ENCODE measurements at places on chromosomes 1 and 21.

GRCh38 chr1:167629681-167630567, at the start of gene RCSD1:
Gene RCSD1, plus strand, starts transcription at chr1:167630232. Its CDS starts 192 bp downstream, at chr1:167630424.
- DNase-seq, result peak; percentile 80

- no peak for DNase-seq
Observed at GRCh38 chr1:79663916-79664315, 657.4 kb upstream of the ADGRL4 start.

DNA sequence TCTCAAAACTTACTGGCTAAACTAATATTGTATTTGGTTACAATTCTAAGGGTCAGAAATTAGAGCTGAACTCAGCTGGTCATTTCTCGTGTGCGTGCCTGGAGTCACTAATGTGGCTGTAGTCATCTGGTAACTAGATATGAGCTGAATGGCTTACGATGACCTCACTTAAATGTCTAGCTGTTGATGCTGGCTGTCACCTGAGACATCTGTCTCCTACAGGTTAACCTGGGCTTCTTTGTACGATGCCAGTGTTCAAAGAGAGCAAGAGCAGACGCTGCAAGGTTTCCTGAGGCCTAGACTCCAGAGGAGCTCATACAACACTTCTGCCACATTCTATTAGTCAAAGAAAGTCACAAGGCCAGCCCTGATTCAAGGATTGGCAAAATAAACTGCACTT, 17.1 kb upstream of the ALG6 start:
- DNase-seq, result no peak

- no peak for DNase-seq
Observed at GRCh38 chr1:1841575-1841995, 49.3 kb downstream of the GNB1 start.

DNA sequence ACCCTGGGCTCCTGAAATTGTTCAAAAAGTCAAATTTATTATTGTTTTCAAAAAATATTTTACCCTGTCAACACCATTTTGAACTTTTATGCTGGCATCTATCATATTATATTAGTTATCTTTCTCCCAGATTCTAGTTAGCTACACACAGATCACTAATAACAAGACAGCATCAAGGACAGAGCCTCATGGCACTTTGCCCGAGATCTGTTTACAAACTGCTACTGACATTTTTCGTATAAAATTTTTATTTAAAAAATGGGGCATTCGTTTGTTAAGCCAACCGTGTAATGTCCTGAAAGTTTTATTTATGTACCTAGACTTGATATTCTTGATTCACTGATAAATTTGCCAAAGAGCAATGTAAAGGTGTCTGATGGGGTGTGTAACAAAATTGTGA, 78.1 kb downstream of the PLPPR5 start:
- no peak for DNase-seq

DNA sequence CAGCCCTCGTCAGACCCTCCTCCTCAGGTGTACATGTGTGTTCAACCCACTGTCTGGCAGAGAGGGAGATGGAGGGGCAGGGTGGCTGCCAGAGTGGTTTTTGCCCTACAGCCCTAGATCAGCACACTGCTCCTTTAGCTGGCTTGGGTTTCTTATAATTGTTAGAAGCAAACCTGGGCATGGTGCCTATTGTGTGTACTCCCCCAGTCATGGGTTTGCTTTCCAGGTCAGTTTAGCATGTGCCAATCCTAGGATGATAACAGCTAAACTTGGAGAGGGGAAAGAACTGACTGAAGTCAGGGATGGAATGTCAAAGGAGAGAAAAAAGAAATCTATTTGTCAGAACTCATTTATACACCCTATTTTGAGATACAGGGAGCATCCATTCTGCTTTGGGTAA, 63.3 kb downstream of the UCK2 start:
- DNase-seq, result no peak

DNA sequence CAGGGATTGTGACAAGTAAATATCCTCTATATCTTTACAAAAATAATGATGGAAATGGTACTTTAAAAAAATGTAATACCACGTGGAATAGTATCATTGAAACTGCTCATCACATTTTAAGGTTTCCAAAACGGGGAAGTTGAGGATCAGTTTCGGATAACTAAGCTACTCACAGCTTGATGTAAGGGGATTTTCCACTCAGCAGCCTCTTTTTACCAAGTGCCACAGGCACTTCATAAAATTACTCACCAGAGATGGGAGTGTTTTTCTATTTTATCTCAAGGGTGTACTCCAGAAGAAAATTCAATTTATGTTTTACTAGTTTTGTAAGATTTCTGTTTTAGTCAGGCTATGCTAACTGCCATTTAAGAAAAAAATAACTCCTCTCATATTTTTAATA, 91.7 kb downstream of the TPR start:
- no peak for DNase-seq

DNA sequence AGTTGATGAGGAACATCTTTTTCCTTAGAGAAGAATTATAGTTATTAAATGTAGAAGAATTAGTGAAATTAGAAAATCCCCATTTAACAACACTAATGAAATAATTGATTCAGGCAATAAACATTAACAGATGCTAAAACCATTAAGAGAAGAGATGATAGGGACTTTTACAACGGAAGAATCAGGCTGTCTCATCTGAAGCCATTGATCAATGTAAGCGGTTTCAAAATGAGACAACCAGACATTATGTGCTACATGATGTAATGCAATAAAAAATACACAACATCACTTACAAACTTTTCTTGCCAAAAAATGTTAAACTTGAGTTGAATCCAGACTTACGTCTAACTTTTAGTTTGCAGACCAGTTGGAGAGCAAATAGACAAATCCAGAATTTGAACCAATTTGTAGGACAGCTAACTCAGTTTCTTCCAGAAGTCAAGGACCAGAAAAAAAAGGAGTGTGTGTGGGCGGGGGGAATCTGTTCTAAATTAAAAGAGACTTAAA, 165.4 kb upstream of the DPT start:
- no peak for DNase-seq

- DNase-seq, result no peak
Observed at GRCh38 chr1:67908250-67908936, 75.1 kb upstream of the GNG12 start.

GRCh38 chr1:9229549-9229948, 5.0 kb upstream of the H6PD start:
- DNase-seq, result no peak

- DNase-seq, result no peak
Observed at GRCh38 chr1:108695535-108695934, 3.4 kb downstream of the PRPF38B start.

- no peak for DNase-seq
Observed at GRCh38 chr1:2431518-2431917, 19.2 kb upstream of the PEX10 start.

GRCh38 chr1:169909499-169909898, 15.8 kb upstream of the SCYL3 start:
- DNase-seq, result no peak

GRCh38 chr1:24931468-24932231, 1.6 kb upstream of the RUNX3 start:
- no peak for DNase-seq

DNA sequence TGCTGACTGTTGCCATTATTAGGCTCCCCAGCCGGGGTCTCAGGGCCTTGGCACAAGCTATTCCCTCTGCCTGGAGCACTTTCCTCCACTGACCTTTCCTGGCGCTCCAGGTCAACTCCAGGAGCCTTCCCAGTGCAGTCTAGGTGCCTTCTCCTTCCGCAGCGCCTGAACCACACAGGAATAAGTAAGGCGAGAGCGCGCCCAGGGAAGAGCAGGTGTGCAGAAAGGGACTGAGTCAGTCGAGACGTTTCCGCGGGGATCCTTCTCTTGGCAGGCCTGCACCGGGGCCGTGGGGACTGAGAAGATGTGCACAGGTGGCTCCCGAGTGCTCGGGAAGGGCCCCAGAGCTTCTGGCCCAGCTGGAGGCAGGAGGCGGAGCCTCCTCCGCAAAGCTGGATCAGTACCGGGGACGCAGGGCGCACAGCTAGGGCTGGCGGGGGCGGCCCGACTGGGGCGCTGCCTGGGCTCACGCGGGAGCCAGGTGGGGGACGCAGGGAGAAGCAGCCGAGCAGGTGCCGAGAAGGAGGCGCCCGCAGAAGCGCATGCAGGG, 765 bp upstream of the BMP8A start:
- no peak for DNase-seq

- no peak for DNase-seq
Observed at GRCh38 chr1:91846007-91846638, 39.8 kb downstream of the TGFBR3 start.

- DNase-seq, result no peak
Observed at GRCh38 chr1:37764888-37765441, at the start of gene EPHA10. Gene EPHA10, minus strand, starts transcription at chr1:37765120. Its CDS starts 54 bp downstream, at chr1:37765066.

GRCh38 chr1:150236614-150237100, 745 bp upstream of the ANP32E start:
- no peak for DNase-seq

DNA sequence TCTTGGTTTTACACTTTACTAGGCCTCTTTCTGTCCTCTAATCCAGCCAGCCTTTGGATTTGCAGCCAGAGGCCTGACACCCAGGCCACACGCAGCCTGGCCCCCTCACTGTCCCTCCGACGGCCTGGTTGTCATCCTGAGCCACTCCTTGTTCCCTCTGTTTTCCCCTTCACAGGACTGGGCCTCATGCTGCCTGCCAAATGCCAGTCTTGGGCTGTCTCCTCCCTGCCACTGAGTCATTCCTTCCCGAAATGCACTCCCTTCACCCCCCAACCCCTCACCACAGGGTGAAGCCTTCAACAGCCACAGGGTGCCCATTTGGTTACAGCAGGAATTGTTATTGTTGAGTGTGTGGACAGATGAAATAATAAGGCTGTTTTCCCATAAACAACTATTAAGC, 21.3 kb downstream of the ACOT11 start:
- no peak for DNase-seq

DNA sequence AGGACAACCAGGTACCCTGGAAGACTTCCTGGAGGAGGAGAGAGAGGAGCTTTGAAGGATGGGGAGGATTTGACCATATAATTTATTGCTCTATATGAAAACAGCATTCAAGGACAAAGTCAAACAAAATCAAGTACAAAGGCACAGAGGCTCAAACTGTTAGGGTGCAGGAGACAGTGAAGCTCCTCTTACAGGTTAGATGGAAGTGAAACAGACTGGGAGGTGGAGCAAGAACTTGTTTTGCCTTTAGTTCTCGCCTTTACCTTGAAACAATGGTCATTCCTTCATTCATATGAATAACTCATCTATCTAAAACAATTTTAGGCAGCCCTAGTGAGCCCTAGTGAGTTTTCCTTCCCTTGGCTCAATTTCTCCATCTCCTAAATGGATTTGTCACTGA, 199.6 kb downstream of the HIVEP3 start:
- no peak for DNase-seq

DNA sequence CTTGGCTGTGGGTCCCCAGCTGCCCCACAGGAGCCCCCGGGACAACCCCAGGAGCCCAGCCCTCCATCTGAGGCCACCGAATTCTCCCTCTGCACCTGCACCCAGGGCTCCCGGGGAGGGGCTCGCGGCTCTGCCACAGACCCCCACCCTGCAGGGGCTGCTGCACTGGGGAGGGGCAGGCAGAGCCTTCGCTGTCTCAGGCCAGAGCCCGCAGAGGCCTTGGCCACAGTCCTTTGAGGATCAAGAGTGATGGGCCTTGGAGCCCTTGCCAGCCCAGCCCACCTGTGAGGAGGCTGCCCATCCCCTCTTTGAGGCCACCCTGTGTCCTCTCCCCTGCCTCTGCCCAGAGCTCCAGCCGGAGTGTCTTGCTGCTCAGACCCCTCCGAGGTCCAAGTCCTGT, 6.5 kb downstream of the PERM1 start:
- DNase-seq, result no peak

DNA sequence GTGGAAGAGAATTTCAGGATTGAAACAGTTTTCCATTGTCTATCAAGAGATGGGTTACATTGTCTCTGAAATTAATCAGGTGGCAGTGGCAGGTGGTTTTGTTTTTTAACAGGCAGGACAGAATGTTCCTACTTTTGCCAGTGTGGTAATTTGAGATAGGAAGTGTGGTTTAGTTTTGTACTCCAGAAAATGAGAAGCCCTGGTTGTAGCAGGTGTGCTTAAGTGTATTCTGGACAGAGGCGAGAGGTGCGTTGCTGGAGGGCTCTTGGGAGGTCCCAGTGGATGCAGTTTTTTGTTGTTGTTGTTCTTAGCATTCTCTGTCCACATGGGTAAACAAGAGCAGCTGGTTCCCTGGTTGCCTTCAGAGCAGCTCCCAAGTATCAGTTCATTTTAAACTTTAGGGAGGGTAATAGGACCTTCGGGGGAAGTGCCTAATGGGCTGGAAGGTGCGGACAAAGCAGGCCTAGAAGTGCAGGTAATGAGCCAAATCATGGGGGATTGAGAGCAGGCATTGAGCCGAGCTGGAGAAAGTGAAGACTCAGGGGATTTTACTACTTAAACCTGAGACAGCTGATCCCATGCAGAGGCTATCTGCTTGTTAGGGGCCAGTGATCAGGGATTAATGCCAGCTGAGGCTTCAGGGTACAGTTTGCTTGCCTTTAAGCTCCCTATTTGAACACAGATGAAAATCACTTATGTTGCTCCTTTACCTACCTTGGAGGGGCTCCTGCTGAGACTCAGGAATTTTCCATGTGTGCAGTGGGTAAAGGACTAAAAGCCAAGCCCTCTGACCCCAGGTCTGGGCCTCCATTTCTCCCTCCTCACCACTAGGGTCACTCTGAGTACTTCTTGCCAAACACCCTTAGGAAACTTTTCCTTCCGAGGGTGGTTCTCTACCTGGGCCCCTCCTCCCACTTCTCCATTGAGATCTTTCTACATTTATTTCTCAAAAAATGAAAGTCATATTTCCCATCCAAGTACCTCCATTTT, 6.1 kb downstream of the PFKFB2 start:
- DNase-seq, result no peak

GRCh38 chr21:42003051-42003461, 7.1 kb downstream of the ZBTB21 start:
- no peak for DNase-seq

GRCh38 chr1:29695803-29696202, 459.5 kb downstream of the PTPRU start:
- no peak for DNase-seq

DNA sequence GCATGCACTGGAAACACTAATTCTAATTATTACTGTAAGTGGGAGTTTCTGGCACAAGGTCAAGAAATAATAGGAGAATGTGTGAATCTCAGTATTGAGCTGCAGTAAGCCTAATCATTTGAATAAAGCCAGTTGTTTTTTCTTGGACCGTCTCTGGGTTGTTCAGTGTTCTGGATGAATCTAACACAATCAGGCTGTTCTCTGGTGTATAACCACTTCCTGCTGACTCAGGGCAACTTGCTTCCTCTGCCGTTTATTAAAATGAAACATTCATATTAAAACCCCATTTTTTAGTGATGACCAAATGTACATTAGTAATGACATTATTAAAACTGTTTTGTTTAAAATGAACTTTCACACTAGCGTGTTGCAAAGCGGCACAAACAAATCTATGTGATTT, 273.1 kb upstream of the SNX7 start:
- DNase-seq, result no peak

DNA sequence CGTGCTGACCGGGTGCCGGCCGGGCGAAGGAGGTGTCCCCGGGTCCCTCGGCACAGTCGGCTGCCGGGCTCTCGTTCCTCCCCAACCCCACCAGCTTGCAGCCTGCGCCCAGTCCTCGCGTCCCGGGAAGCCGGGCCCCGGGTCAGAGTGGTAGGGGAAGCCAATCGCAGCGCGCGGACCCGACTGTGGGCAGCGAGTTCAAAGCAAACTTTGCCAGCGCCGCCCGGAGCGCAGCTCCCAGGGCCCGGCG, 328 bp downstream of the MYCL start:
- DNase-seq, result peak; percentile 33

- DNase-seq, result no peak
Observed at GRCh38 chr1:218209351-218209861, 75.7 kb upstream of the RRP15 start.
